NCI-H2081 (cell line): ENCODE measurements at places on chromosomes 16 and 17.

GRCh38 chr17:44533533-44534246 lies 23.6 kb upstream of the FZD2 start:
- peak; percentile 92 for DNase-seq

DNA sequence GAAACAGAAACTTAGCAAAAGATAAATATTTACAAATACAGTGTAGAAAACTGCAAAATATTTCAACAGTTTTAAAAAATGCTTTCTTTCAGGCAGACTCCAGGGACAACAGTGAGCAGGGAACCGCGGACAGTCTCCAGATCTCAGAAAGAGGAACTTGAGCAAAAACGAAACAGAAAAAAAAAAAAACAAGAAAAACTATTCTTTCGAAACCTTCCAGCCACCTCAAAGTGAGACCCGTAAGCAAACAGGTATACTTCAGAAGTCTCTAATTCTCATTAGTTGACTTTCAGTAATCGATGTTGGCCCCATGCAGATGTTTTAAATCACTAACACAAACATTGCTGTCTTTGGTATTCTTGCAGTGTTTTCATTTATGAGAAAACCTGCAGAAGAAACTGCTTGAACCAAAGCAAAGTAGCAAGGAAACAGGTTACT lies 15.7 kb upstream of the CCL1 start:
- no peak for DNase-seq

DNA sequence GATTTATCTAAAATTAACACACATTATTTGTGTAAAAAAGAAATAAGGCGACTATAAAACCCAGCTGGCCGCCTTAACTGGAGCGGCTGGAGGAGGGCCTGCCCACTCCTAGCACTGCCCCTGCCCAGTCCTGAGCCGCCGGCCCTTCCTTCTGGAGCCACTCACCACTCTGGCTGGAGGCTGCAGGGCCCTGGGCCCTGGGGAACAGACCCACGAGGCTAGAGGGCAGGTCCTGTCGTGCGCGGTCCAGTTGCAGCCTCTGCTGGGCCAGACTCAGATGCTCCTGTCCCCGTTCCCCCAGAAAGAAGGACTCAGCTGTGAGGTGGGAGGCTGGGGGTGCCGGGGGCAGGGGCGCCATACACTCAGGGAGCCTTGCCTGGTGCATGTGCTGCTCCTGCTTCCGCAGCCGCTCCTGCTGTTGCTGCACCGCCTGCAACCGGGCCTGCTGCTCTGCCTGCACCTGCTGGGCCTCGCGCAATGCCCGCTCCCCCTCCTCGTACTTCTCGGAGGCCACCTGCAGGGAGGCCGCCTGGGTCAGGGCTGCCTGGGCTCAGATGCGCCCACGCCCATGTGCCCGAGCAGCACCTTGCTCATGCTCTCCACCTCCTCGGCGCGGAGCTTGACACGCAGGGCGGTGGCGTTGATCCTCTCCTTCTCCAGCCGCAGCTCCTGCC lies 9.0 kb upstream of the MRPL38 start:
- no peak for DNase-seq

GRCh38 chr16:85387171-85387507 lies 226.0 kb upstream of the GSE1 start:
- no peak for DNase-seq

GRCh38 chr17:19237389-19238166 lies 412 bp downstream of the EPN2 start:
- DNase-seq = no peak

DNA sequence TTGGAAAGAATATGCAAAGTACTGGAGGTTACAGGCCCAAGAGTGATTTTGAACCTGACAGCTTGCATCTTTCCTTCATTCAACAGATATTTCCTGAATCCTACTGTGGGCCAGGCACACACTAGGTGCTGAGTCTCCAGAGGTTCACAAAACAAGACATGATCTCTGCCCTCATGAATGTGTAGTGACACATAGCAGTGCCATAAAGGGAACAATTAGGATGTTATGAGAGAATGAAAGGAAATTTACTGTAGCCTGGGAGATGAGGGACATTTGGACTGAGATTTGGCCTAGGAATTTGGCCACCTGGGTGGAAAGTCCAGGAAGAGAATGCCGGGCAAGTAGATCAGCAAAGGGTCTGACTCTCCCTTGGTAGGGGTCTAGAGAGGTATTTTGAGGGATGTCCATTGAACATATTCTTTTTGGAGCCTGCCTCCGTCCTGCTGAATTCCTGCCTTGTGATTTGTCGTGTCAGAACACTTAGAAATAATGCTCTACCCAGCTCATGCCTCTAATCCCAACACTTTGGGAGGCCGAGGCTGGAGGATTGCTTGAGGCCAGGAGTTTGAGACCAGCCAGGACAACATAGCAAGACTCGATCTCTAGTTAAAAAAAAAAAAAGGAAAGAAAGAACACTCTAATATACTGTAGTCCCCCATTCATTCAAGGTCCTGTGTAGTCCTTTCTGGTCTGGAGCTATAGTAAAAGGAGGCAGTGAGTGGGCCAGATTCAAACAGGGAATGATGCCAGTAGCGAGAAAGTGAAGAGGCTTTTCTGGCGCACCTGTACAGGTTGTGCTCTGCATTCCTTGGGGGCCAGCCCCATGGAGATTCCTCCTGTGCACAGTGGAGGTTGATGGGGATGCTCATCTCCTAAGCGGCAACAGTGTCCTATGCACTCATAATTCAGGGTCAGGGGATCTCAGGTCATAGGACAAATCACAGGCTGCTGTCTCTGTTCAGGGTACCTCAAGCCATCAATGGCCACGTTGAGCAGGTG lies 90.6 kb upstream of the CLEC18A start:
- DNase-seq = no peak

- DNase-seq = no peak
These were observed 5.0 kb downstream of the BBS2 start for GRCh38 chr16:56514845-56515244.

- peak; percentile 98 for DNase-seq
These were observed 70.4 kb upstream of the CACNG5 start for GRCh38 chr17:66764506-66764905.

DNA sequence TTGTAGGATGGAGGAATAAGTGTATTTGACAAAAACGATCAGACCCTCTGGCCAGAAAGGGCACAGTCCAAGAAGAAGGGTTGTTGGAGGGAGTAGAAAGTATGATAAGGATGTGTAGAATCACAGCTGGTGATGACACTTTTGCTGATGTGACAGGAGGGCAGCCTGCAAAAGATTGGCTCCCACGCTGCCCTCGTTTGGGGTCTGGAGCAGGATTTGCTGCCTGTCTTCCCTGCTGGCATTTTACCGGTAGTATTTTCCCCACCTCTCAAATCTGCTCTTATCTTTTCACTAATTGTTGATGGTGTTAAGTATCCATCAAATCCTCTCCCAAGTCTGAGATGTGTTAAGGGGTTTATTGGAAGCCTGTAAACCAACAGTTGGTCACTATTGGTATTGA lies 208.8 kb downstream of the CCDC182 start:
- DNase-seq = no peak

GRCh38 chr16:84724606-84725309 lies 25.0 kb downstream of the USP10 start:
- no peak for DNase-seq

DNA sequence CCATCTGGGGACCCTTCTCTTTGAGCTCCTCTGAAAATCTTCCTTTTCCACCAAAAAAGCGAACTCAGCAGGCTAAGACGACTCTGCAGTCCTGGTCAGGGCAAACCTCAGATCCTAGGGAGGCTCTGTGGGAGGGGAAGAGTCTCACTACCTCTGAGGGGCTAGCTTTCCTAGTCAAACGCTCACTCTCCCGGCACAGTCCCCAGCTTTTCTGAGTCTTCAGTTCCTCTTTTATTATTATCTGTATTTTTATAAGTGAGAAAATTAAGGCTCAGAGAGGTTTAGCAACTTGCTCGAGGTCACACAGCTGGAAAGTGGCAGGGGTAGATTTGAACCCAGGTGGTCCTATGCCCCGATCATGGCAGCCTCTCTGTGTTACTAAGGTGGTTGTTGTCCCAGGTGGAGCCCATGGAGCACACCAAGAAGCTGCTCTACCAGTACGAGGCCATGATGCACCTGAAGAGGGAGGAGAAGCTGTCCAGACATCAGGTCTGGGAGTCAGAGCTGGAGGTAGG lies 9.1 kb upstream of the KATNB1 start:
- DNase-seq = no peak

DNA sequence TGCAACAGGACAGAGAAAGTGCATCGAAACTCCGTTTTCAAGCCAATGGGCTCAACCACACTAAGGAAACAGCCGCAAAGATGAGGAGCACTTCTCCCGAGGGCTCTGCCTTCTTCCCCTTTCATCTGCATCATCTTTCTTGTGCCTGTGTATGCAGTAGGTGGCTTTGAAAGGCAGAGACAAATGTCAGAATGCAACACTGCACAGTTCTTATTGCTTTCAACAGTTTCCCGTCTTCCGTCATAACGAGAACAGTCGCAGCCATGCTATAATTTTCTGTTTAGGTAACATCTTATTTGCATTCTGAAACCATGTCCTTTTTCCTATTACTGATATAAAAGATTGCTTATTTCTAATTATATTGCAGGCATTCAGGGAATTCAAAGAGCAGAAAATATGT lies 205.2 kb downstream of the SLC39A11 start:
- no peak for DNase-seq

DNA sequence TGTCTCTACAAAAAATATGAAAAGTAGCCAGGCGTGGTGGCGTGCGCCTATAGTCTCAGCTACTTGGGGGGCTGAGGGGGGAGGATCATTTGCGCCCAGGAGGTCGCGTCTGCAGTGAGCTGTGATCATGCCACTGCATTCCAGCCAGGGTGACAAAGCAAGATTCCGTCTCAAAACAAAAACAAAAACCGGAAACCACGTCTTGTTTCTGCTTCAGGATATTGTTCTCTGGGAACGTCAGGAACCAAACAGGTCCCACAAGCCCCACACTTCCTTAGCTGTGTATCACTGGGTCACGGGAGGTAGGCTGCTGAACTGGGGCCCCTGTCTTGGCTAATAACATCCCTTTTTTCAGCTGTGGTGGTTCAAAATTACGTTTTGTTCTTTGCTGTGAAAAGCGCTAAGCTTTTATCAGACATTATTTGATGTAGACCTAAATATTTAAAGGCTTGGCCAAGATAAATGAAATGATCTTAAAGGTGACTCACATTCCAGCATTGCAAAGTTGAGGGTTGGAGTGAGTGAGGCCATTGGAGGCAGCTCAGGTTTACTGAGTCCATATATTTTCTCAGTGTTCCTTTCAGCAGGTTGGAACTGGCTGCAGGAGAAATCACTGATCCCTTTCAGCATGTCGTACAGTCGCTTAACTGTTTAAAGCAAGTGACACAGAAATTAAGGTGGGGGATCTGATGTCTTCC lies 16.4 kb upstream of the SEC14L1 start:
- no peak for DNase-seq

- DNase-seq = no peak
These were observed 1.5 kb downstream of the PIEZO1 start for GRCh38 chr16:88783391-88784073.

GRCh38 chr17:77601054-77601979 lies 357.2 kb upstream of the TNRC6C start:
- DNase-seq = no peak

- no peak for DNase-seq
These were observed 4.1 kb downstream of the NUFIP2 start for GRCh38 chr17:29289852-29290251.

GRCh38 chr16:24953306-24953705 lies 61.9 kb downstream of the ARHGAP17 start:
- no peak for DNase-seq

DNA sequence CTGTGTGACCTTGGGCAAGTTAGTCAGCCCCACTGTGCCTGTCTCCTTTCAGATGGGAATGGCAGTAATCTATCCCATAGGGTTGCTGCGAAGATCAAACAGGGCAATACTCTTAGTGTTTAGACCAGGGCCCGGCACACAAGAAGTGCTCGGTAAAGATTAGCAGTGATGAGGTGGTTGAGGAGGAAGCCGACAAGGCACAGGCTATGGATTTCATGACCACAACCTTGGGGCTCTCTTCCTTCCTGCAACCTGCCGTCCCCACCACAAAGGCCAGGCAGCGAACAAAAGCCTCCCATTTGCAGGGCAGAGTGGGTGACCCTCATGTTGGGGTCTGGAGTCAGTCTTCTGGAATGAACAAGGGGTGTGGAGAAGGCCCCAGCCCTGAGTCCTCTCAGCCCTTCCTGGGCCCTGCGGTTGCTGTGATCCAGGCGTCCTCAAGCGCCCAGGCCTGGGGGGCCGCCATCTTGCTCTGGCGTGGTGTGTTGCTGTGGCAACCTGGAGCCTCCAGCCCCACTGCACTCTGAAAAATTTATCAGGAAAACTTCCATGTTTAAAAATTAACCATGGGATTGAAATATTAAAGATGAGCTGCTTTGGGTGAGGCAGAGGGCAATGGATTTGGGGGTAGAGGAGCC lies 9.8 kb downstream of the ADAM11 start:
- DNase-seq = no peak

DNA sequence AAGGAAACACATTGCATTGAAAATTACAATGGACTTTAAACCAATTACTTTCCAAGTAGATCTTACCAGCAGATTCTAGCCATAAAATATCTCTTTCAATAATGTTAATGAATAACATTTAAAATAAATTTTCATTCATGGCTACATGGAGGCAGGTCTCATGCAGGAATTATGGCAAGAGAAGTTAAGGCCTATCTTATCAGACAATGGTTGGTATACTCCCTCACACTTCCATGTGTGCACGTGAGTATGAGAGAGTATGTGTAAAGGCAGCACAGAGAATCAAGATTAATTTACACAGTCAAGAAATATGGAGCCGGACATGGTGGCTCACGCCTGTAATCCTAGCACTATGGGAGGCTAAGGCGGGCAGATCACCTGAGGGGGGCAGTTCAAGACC lies 76.5 kb downstream of the HELZ start:
- no peak for DNase-seq

DNA sequence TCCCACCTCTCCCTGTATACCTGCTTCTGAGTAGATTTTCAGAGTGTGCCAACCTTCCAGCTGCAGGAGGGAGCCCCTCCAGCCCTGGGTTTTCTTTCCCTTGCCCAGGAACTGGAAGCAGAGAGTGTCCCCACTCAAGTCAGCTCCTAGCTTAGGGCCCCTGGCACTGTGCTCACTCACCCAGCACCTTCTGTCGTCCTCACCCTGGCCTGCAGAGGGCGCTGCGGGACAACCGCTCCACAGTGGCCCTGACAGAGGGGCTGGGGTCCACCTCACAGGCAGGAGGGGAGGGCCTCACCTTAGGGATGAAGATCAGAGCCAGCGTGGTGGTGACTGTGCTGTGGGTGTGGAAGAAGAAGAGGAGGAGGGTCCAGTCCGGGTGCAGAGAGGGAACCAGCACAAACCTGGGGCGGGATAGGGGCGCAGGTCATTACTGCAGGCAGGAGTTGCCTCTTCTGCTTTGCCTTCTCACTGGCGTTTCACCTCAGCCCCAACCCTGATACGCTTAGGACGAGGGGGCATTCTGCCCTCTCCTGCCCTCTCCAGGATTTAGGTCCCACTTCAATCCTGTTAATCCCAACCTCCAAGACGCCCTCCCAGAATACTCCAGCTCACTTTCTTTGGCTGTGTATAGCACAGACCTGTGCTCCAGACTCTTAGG lies 10.0 kb downstream of the GPR179 start:
- peak; percentile 30 for DNase-seq

- DNase-seq = peak; percentile 27
These were observed 167.5 kb downstream of the RAB11FIP4 start for GRCh38 chr17:31558748-31559583.
